ENCODE measurements at places on chromosomes 2 and 18. TPM values are rescaled to one million over a fixed set of nuclear protein-coding genes. Genes with fewer than 3 reads are reported as not detected.
A peak's percentile ranks its signal among the peaks of the same experiment; 100 is the strongest.

SIX3 gene
- total RNA-seq = 0.68 TPM

DNA sequence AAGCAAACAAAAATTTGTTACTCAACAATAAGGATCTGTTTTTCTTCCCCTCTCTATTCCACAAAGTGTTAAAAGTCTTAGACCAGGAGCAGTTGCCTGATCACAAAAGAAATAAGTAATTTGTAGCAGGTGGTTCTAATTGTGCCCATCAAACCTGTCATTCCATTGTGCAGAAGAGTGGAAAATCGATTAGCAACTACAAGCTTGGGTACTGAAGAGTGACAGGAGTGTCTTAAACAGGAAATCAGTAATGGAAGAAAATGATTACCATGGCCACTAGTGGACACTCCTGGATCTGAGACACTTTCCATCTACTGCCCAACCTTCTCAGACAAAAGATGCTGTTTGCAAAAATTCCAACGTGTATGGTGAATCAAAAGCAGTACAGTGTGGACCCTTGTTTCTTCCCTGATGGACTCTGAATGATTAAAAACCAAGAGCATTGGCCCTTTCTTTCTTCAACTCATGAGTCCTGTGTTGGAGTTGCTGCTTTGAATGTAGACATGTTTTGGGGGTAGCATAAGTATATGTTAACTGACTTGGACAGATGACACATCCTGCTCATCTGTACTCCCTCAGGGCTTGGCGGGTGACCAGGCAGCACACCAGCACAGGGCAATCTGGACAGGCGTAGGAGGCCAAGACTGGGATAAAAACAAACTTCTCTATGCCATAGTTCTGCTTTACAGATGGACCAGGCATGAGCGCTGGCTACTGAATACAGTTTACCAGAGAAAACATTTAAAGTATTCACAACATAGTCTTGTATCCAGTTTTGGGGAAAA is 51.9 kb downstream of the PLA2R1 start:
- H3K27ac ChIP-seq = no peak overlapping the region
- H3K4me1 ChIP-seq = peaks cover 10% of the 10 kb centered on the region
- no peak overlapping the region for H3K4me3 ChIP-seq
- no peak for DNase-seq
- no peaks in the 10 kb centered on the region for H3K36me3 ChIP-seq

GRCh38 chr2:98448441-98449145 is 3.9 kb downstream of the INPP4A start:
- no peak overlapping the region for H3K27ac ChIP-seq
- no peaks in the 10 kb centered on the region for H3K27me3 ChIP-seq
- DNase-seq = no peak
- peaks cover 37% of the 10 kb centered on the region for H3K4me1 ChIP-seq
- no peaks in the 10 kb centered on the region for H3K36me3 ChIP-seq

DNA sequence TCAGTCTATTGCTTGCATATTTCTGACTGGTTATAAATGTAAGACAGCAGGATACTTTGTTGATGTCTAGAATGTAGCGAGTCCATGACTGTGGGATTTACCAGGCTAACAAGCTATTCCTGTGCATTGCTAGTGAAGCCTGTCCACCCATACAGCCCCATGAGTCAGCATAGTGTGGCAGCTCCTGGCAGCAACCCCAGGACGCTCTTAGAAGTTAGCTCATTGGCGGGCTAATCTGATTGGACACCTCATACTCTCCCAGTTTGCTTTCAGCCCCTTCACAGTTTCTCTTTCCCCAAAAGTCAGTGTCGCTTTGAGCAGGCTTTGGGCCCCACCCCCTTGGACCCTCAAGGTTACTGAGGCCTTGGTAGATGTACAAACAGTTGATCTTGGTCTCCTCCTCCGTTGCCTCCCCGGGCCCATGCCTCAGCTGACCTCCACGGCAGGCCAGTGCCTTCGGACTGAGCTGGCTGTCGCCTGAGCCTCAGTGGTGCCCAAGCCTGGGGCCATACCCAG is 48.0 kb downstream of the COA5 start:
- H3K4me1 ChIP-seq = no peaks in the 10 kb centered on the region
- no peak overlapping the region for H3K4me3 ChIP-seq
- no peak for DNase-seq
- no peak overlapping the region for H3K27ac ChIP-seq
- peaks cover 8% of the 10 kb centered on the region for H3K36me3 ChIP-seq

WBP1 gene
- 76.7 TPM for total RNA-seq

STEAP3 gene
- total RNA-seq = 19.0 TPM

WNT10A gene
- total RNA-seq = 5.5 TPM

- no peaks in the 10 kb centered on the region for H3K36me3 ChIP-seq
- H3K4me1 ChIP-seq = peaks cover 20% of the 10 kb centered on the region
- no peak overlapping the region for H3K4me3 ChIP-seq
- DNase-seq = no peak
- peak overlapping the region; percentile 86 for H3K27ac ChIP-seq
- no peaks in the 10 kb centered on the region for H3K27me3 ChIP-seq
Observed at GRCh38 chr18:74291472-74291770, 342 bp downstream of the CYB5A start.

GRCh38 chr2:47054868-47055267 is 100.2 kb downstream of the STPG4 start:
- H3K4me3 ChIP-seq = no peak overlapping the region
- DNase-seq = no peak
- no peaks in the 10 kb centered on the region for H3K27me3 ChIP-seq
- H3K4me1 ChIP-seq = peaks cover 30% of the 10 kb centered on the region

UCN gene
- 0.74 TPM for total RNA-seq

DNA sequence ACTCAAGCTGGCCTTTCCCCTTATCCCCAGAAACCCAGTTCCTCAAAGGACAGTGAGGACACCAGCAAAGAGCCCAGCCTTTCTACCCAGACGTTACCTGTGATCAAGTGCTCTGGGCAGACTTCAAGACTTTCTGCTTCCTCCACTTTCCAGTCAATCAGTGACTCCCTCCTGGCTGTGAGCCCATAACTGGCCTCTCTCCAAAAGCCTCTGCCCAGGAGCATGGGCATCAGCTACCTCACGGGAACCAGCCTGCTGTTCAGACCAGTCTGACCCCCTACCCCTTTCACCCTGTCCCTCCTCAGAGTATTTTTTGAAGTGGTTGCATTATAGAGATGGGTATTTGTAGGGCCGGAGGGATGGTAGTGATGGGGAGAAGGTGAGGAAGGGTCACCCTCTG is 27.7 kb upstream of the CYP27A1 start:
- no peaks in the 10 kb centered on the region for H3K4me1 ChIP-seq
- DNase-seq = no peak
- H3K36me3 ChIP-seq = peaks cover 28% of the 10 kb centered on the region
- H3K27ac ChIP-seq = no peak overlapping the region

REEP1 gene
- total RNA-seq = 6.4 TPM

STARD6 gene
- total RNA-seq = not detected

GRCh38 chr2:216775043-216775453 is 79.7 kb upstream of the IGFBP5 start:
- H3K27me3 ChIP-seq = no peaks in the 10 kb centered on the region
- H3K36me3 ChIP-seq = no peaks in the 10 kb centered on the region
- no peak overlapping the region for H3K27ac ChIP-seq
- peaks cover 19% of the 10 kb centered on the region for H3K4me1 ChIP-seq

- no peak for DNase-seq
- H3K4me1 ChIP-seq = peaks cover 7% of the 10 kb centered on the region
- H3K36me3 ChIP-seq = no peaks in the 10 kb centered on the region
- H3K27me3 ChIP-seq = no peaks in the 10 kb centered on the region
- no peak overlapping the region for H3K4me3 ChIP-seq
Observed at GRCh38 chr18:39348757-39349156, 1783.2 kb upstream of the CELF4 start.

DNA sequence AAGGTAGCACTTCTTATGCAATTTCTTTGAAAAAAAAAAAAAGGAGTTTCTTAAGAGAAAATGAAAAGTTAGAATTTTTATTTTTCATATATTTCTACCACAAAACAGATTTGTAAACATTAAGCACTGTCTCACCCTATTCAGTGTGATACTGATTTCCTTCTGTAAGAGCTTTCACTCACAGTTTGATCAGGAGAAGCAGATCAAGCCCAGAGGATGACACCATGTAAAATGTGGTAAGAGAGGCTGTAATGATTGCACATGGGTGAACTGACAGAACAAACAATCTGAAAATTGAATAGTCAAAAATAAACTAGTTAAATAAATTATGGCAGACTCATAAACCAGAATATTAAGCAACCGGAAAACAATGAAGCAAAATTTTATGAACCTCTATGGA is 54.5 kb downstream of the MEMO1 start:
- no peak for DNase-seq
- H3K4me1 ChIP-seq = peaks cover 16% of the 10 kb centered on the region
- no peak overlapping the region for H3K4me3 ChIP-seq
- H3K27me3 ChIP-seq = no peaks in the 10 kb centered on the region
- no peak overlapping the region for H3K27ac ChIP-seq

NOSTRIN gene
- 2.4 TPM for total RNA-seq

GRCh38 chr18:79523736-79524180 is 128.0 kb downstream of the NFATC1 start:
- peaks cover 20% of the 10 kb centered on the region for H3K4me1 ChIP-seq
- H3K4me3 ChIP-seq = no peak overlapping the region
- DNase-seq = no peak
- no peaks in the 10 kb centered on the region for H3K36me3 ChIP-seq
- no peak overlapping the region for H3K27ac ChIP-seq
- H3K27me3 ChIP-seq = peaks cover 11% of the 10 kb centered on the region

- H3K27ac ChIP-seq = no peak overlapping the region
- H3K36me3 ChIP-seq = no peaks in the 10 kb centered on the region
- H3K4me1 ChIP-seq = peaks cover 5% of the 10 kb centered on the region
- peaks cover 9% of the 10 kb centered on the region for H3K27me3 ChIP-seq
Observed at GRCh38 chr18:23968638-23969604, 45.6 kb upstream of the TTC39C start.

GRCh38 chr2:1899396-1899730 is 155.0 kb upstream of the PXDN start:
- H3K4me3 ChIP-seq = no peak overlapping the region
- H3K4me1 ChIP-seq = no peaks in the 10 kb centered on the region
- no peak overlapping the region for H3K27ac ChIP-seq
- DNase-seq = no peak

STAM2 gene
- 24.6 TPM for total RNA-seq

- DNase-seq = no peak
- H3K27ac ChIP-seq = no peak overlapping the region
- H3K4me3 ChIP-seq = no peak overlapping the region
- H3K27me3 ChIP-seq = no peaks in the 10 kb centered on the region
Observed at GRCh38 chr2:203809084-203809521, 58.5 kb upstream of the CTLA4 start.

LINC00305 gene
- total RNA-seq = not detected

DNA sequence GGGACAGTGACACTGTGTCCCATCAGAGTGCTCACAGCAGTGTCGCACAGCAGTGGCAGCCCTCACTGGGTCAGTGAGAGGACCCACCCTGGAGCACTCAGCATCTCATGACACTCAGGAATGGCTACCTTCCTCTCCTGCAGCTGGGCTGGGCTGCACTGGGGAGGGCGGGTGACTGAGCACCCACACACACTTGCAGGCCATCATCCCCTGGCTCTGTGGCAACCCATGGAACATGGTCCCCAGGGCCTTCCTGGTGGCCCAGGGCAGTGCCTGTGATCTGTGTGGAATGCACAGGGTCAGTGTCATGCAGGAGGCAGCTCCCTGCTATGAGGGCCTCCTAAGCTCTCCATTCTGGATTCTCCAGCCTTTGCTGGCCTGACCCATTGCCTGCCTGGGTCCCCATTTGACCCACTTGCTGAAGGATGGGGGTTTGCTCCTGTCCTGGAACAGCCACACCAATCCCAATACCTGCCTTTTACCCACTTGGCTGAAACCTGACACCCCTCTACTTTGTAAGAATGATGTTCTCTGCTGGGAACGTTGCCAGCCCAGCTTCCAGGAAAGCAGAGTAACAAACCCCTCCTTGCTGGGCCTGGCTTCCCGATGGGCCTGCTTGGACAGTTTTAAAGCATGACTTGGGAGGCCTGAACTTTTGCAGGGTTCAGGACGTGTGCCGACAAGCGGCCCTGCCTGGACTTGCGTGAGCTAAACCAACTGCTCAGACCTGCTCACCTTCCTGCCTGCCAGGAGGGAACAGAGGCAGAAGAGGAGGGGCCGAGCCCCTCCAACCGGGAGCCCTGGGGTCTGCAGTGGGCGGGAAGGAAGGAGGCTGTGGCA is 13.7 kb downstream of the HS6ST1 start:
- peak overlapping the region; percentile 98 for H3K27ac ChIP-seq
- no peak for DNase-seq
- peaks cover 56% of the 10 kb centered on the region for H3K4me1 ChIP-seq
- no peaks in the 10 kb centered on the region for H3K27me3 ChIP-seq

HOXD3 gene
- 25.4 TPM for total RNA-seq

- H3K4me3 ChIP-seq = no peak overlapping the region
- H3K36me3 ChIP-seq = no peaks in the 10 kb centered on the region
- no peak overlapping the region for H3K27ac ChIP-seq
- H3K27me3 ChIP-seq = peaks cover 38% of the 10 kb centered on the region
- H3K4me1 ChIP-seq = no peaks in the 10 kb centered on the region
Observed at GRCh38 chr2:206435742-206436141, 7.6 kb upstream of the ADAM23 start.

CCDC150 gene
- total RNA-seq = 32.5 TPM

DNA sequence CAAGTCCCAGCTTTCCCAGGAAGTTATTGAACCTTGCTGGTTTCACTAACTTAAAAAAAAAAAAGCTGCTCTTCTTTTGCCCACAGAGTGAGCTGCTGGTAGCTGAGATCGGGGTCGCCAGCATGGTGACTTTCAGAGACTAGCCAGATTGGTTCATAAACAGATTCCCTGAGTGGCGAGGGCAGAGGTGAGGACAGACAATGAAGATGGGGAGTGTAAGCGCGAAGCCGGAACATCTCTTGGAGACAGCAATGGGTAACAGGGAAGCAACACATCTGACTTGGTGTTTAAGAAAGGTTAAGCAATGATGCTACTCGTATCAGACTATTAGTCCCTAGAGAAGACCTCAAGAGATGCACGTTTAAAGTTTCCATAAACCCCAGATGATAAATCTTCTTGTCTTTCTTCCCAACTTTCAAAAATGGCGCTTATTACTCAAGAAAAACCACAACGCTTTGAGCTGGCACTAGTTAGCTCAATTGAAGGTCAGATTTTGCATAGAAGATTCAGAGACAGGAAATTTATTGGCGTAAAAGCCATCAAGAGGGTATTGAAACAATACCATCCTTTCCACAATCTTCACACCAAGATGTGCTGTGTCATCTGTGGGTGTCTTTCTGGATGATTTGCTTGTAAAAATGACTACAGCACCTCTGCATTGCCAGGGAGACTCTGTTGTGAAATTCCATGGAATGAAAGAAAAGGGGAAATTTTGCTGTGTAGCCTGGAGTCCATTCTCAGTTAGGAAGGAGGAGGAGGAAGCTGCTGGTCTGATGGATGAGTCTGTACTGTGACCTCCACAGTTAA is 193.1 kb upstream of the CXCR4 start:
- H3K4me3 ChIP-seq = no peak overlapping the region
- H3K27me3 ChIP-seq = peaks cover 10% of the 10 kb centered on the region
- peaks cover 14% of the 10 kb centered on the region for H3K4me1 ChIP-seq
- DNase-seq = no peak

GRCh38 chr2:205860181-205860580 is 177.9 kb downstream of the NRP2 start:
- H3K27me3 ChIP-seq = peaks cover 17% of the 10 kb centered on the region
- peaks cover 21% of the 10 kb centered on the region for H3K4me1 ChIP-seq
- no peak overlapping the region for H3K27ac ChIP-seq
- peaks cover 4% of the 10 kb centered on the region for H3K36me3 ChIP-seq

GRCh38 chr2:144458541-144458940 is 61.4 kb downstream of the ZEB2 start:
- peaks cover 73% of the 10 kb centered on the region for H3K27me3 ChIP-seq
- peaks cover 72% of the 10 kb centered on the region for H3K4me1 ChIP-seq
- H3K4me3 ChIP-seq = no peak overlapping the region
- H3K27ac ChIP-seq = no peak overlapping the region
- H3K36me3 ChIP-seq = peaks cover 10% of the 10 kb centered on the region
- DNase-seq = no peak

All from type B pancreatic cell (in vitro differentiated cells).